ENCODE measurements at places on chromosomes 5 and 9.

- DNase-seq = no peak
These were observed 361.3 kb downstream of the RAB3C start for GRCh38 chr5:58944221-58944620.

DNA sequence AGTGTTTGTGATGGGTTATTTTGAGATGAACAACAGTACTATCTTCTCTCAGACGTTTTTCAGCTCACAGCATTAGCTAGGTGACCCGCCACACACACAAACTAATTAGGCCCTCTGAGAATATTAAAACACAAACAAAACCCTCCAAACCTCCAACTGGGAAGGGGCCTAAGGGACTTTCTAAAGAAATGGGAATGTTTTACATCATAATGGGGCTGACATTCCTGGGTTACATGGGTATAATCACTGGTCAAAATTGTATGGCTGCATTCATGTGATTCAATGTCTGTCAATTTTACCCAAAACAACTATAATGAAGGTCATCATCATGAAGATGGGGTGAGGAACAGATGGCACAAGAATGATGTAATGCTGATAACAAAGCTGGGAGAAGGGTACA lies 59.6 kb downstream of the SPTLC1 start:
- no peak for DNase-seq

- no peak for DNase-seq
These were observed 38.2 kb downstream of the CNOT8 start for GRCh38 chr5:154896562-154897165.

DNA sequence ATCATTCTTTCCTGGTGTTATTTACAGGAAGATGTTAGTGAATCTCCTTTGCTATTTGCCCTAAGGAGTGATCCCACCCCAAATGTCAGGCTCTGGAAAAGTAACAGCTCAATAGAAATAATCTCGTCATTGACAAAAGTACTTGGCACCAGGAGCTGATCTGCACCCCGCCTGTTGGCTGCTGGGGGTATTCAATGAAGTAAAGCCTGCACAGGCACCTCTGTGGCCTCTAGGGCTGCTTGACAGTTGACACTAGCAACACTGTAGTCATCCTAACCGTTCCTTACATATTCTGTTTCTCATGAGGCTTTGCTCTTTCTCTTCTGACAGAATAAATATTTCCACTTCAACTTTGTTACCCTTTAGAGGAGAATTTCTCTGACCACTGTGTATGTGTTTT lies 103.4 kb downstream of the DOCK2 start:
- DNase-seq = no peak

DNA sequence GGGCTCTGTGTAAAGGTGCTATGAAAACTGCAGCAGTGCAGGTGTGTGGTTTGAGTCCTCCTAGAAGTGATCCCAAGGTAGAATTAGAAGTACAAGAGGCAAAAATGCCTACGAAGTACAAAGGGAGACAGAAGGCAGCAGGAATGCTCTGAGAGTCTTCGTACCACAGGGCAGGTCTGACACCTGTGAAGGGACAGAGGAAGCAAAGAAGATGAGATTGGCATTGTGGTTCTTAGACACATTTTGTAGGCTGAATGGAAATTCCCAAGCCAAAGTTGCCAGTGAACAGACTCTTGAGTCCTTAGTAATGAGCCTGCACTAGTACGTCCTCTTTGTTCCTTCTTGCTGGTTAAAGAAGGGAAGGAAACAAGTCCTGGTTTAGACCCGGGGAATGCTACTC lies 1.7 kb upstream of the LRRTM2 start:
- DNase-seq = no peak

GRCh38 chr5:167008705-167009104 lies 1282.7 kb upstream of the WWC1 start:
- DNase-seq = no peak

GRCh38 chr9:79264511-79265355 lies 307.0 kb upstream of the TLE4 start:
- no peak for DNase-seq

DNA sequence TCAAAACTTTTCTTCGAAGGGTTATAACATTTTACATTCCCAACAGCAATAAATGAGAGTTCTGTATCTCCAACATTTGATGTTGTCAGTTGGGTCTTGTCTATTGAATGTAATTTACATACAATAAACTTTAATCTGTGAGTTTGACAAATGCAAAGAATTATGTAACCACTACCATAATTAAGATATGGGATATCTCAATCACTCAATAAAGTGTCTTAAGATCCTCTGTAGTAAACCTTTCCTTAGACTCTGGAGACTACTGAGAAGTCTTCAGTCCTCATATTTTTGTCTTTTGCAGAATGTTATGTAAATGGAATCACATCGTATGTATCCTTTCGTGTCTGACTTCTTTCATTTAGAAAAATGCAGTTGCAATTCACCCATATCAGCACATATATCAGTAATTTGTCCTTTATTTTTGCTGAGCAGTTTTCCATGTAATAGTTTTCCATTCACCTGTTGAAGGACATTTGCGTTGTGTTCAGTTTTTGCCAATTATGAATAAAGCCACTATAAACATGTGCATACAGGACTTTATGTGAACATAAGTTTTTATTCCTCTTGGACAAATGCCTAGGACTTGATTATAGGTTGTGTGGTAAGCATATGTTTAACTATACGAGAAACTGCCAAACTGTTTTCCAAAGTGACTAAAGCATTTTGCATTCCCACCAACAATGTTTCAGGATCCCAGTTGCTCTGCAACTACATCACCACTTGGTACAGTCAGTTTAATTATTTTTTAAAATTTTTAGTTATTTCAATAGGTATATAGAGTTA lies 784.6 kb upstream of the ZNF608 start:
- no peak for DNase-seq

GRCh38 chr5:97111004-97111403 lies 31.4 kb downstream of the LIX1 start:
- no peak for DNase-seq

DNA sequence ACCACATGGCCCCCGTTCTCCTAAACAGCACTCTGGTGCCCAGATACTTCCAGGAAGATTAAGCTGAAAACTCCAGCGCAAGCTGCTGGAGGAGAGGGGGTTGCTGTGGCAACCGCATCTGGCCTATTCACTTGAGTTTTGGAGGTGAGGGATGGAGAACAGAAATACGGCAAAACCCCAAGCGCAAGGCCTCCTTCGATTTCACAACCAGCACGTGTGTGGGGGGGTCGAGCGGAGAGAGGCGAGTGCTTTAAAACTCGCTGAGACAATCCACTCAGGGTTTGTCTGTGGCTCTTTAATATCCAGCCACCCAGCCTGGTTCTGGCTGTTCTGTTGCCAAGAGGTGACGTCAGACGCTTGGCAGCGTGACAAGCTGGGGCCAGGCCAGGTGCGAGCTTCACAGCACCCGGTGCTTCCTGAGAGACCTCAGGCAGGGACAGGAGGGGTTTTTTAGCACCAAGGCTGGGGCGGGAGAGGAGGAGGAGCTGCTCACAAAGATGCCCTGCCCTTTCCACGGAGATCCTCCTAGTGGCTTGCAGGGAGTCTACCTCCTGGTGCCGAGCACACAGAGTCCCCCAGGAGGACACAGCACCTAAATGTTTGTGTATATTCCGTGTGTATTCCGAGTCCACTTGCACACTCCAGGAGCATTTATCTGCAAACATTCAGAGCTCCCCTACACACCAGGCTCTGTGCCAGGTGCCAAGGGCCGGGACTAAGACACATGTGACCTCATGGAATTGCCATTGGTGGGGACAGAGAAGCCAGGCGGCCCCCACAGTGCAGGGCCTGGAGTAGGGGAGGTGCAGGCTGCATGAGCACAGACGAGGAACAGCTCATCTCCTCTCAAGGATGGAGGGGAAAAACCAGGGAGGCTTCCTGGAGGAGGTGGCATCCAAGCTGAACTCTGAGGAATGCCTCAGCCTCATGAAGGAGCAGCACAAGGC lies 194.6 kb downstream of the OLFM1 start:
- peak; percentile 96 for DNase-seq

DNA sequence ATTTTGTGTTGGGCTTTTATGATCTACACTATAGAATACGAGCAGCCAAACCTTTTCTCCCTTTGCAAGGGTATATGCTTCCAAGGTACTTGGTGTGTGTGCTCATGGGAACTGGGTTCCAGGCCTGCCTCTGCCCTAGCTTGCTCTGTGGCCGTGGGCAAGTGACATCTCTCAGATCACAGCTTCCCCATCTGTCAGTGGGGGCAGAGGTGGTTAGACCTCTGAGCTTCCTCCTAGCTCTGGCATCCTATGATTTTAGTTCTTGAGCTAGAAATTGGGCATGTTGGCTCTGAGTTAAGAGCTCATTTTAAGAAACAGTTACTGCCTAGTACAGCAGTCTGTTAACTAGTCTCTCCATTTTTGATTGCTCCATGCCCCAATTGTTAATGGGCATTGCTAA lies 12.5 kb upstream of the CCNJL start:
- DNase-seq = no peak

DNA sequence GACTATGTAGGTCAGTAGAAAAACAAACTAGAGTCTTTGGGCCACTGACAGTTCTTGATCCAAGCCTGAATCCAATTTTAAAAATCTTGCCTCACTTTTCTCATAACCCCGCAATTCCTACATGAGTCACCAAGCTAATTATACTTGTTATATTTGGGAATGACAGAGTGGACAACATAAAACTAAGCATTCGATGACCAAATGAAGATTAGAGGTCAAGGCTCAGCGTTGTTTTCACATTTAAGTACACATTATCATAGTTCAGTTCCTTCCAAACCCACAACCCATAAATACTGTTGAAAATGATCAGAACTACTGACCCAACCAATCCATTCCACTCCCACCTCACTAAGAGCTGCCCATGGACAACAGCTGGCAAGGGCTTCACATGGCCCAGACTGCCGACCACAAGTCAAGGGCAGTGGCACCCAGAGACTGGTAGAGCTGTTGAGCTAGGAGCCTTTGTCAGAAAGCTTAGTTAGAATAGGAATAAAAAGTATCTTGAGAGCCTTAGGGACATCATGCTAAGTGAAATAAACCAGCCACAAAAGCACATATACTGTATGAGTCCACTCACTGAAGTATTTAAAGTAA lies 64.2 kb downstream of the MYO10 start:
- DNase-seq = no peak

- DNase-seq = no peak
These were observed 157.0 kb upstream of the NTRK2 start for GRCh38 chr9:84512493-84512892.

GRCh38 chr9:132985071-132985350 lies 6.5 kb downstream of the GFI1B start:
- DNase-seq = no peak

DNA sequence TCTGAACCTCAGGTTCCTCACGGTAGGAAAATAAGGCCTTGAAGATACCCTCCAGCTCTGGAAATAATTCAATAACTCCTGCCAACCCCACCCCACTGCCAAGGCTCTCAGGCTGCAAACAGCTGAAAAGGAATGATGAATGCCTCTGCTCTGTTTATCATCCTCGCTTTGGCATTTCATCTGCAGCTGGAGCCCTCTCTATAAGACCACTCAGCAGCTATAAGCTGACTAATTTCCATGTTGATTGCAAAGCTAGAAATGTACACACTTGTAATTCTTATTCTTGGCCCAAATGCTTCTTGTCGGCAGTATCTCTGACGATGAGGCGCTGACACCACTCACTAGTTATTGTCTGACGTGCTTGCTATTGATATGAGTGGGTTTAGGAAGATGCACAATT lies 408.4 kb upstream of the NMUR2 start:
- no peak for DNase-seq

GRCh38 chr5:122480146-122480545 lies 168.1 kb downstream of the SNCAIP start:
- no peak for DNase-seq

DNA sequence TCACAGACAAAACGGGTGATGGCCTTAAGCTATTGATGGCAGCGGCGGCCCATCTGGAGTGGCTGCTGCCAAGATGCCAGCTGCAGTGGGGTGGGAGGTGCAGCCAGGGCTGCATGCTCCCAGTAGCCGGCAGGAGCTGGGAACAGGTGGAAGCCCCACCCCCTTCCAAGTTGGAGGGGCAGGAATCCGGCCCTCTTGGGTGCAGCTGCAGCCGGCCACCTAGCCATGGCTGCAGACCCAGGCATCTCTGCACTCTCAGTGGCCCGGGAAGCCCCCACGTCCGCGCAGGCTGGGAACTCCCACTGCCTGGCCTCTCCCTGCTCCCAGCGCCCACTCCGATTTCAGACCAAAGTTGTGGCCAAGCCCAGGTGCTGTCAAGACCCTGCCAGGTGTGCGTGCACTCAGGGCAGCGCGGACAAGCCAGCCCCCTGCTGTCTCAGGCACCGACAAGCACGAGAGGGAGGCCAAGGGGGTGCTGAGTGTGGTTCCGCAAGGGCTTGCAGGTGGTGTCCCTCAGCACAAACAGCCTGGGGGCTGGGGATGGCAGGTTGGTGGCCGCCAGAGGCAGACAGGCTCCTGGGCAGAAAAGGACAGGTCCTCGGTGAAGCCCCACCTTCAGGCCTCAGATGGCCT lies 115.1 kb upstream of the TSLP start:
- peak; percentile 56 for DNase-seq

DNA sequence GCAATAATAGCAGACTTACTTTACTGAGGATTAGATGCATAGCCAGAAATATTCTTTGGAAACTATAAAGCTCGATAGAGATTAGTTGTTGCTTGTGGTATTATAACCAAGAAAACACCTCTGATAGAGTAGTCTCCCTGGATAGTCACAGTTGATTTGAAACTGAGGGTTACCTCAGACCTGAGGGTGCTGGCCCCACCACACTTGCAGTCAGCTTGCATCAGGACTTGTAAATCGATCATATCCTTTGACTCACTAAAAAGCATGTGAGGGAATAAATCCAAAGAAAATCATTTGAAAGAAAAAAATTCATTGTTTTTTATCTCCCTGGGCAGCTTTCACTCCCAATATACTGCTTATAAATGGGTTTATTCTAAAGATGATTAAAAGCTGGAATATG lies 39.4 kb downstream of the GALNT12 start:
- no peak for DNase-seq

DNA sequence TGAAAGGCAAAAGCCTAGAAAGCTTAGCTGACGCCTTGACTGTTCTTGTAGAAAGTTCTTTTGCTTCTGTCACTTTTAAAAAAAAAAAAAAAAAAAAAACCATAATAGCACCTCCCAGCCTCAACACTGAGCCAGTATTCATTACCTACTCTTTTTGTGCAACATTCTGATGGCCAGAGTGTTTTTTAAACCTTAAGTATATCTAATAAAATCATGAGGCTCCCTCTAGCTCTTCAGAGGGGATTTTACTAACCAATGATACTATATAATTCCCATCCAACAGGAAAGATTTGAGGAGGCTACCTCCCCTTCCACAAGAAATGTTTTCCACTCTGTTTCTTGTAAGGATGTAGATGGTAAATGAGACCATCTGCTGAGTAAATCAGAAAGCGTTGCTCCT lies 3.9 kb downstream of the BNC2 start:
- DNase-seq = no peak
